ENCODE measurements at places on chromosomes 11 and 22.

GRCh38 chr11:16099343-16099900 lies 256.9 kb downstream of the SOX6 start:
- no peak for DNase-seq

- DNase-seq, result no peak
Measured at GRCh38 chr11:96158126-96158525, 184.9 kb downstream of the MAML2 start.

DNA sequence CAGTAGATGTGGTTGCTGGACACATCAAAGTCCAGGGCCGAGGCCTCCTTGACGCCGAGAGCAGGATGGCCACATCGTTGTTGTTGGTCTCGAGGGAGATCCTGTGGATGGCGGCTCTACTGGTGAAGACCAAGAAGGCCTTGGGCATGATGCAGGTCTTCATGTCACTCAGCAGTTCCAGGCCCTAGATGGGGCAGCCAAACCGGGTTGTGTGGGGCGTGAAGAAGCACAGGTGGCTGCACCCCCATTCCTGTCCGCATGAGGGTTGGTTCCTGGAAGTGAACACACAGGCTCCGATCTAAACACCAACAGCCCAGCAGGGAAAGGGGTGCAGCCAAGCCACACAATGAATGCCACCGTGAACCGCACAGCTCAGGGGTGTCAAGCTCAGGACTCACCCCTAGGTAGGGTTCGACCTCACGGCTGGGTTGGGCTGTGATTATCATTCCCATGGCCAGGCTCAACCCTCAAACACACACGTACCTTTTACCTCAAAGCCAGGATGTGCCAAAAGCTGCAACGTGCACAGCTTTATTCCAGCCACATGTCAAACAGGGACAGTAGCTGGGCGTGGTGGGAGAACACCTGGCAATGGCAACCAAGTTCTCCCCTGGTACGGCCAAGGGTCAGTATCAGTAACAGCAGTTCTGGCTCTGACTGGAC lies 132.3 kb downstream of the CRYBB2 start:
- no peak for DNase-seq

- no peak for DNase-seq
Measured at GRCh38 chr11:106281455-106282173, 204.2 kb downstream of the AASDHPPT start.

- DNase-seq, result peak; percentile 38
Measured at GRCh38 chr11:118290923-118291322, 13.6 kb upstream of the CD3E start.

DNA sequence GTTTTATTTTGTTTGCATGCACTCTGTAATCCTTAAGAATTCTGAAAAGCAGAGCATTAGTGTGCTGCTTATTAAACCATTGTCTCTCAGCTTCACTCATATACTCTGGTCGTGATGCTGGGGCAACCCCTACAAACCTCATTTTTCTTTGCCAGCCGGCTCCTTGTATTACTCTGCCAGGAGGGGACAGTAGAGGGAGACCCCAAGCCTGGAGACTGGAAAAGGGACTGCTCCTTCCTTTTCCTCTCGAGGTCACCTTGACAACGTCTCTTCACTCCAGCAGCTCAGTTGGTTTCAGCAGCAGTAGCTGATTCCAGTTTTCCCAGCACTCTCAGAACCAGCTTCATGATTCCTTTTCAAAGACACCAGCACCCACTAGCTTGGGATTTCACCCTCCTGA lies 2.8 kb upstream of the JHY start:
- no peak for DNase-seq

- no peak for DNase-seq
Measured at GRCh38 chr11:72238492-72239312, 5.3 kb downstream of the PHOX2A start.

- DNase-seq, result no peak
Measured at GRCh38 chr11:71992136-71992730, 6.5 kb upstream of the IL18BP start.

DNA sequence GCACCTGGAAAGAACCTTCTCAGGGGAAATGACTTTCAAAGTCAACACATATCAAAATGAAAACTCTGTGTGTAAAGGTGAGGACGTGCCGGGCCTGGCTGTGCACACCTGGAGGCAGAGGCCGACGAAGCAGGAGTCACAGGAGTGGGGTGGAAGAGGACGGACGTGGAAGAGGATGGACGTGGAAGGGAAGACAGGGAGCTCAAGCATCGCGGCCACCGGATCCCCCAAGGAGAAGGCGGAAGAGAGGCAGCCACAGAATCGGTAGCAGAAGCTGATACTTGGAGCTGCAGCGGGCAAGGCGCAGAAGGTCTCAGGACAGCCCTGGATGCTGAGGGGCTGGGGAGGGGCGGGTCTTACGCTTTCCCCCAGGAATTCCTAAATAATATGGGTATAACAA lies 519.8 kb downstream of the BRD1 start:
- no peak for DNase-seq

DNA sequence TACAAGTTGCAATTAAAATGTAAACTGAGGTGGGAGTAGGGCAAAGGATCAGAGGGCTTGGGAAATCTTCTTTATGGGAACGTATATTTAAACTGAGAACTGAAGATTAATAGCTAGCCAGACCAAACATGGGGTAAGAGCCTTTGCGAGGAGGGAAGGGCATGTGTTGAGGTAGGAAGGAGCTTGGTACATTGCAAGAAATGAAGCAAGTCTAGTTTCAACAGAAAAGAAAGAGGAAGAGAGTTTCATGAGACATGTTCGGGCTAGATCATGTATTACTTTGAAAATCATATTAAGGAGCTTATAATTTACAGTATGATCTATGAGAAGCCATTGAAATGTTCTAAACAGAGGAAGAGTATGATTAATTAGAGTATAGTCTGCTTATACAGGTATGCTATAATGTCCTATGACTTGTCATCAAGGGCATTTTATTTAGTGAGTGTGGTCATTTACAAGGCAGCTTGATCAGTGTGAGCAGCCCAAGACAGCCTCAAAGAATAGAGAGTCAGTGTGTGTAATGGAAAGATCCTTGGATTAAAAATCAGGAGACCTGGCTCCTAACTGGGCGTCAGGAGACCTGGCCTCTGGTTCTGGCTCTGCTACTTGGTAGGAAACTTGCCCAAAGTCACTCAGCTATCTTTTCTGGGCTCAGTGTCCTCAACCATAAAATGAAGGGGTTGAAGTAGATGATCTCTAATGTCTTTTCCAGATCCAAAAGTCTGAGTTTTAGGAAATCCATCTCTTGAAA lies 10.9 kb downstream of the GAS2 start:
- DNase-seq, result no peak

GRCh38 chr11:130580372-130580771 lies 131.9 kb downstream of the ADAMTS15 start:
- DNase-seq, result peak; percentile 20

GRCh38 chr11:104898685-104899013 lies 389 bp upstream of the CASP12 start:
- DNase-seq, result no peak

- DNase-seq, result no peak
Measured at GRCh38 chr22:37379085-37379484, 48.2 kb downstream of the ELFN2 start.

DNA sequence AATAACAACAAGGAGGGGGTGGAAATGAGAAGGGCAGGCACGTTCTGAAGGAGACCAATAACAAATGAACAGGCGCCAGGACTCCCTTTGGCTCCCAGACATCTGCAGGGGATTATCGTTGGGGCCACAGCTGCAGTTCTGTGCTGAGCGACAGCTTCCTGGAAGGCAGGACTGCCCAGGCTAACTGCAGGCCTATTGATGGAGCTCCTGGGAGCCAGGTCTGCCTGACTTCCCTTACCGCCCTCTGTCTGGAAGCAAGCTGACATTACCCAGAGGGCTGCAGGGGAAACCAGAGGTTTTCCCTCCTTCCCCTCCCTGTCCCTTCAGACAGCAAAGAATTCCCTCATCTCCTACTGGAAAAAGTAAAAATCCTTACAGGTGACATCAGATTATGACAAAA lies 5.0 kb downstream of the DRD2 start:
- no peak for DNase-seq

GRCh38 chr11:77823775-77824174 lies 2.8 kb downstream of the AAMDC start:
- no peak for DNase-seq

DNA sequence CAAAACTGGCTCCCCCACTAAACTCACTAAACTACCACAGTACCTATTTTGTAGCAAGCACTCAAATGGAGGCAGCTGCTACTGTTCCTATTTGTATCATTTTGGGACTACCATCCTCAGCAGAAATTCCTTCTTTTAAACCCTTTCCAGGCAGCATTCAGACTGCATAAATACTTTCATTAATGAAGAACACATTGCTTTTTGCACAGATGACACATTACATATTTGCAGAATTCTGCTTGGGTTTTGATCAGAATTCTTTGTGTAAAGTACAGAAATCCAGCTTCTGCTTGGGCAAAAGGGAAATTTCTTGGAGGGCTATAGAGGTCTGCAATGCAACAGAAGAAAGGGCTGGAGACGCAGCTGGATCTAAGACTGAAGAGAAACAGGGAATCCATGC lies 24.2 kb downstream of the RBX1 start:
- peak; percentile 15 for DNase-seq

DNA sequence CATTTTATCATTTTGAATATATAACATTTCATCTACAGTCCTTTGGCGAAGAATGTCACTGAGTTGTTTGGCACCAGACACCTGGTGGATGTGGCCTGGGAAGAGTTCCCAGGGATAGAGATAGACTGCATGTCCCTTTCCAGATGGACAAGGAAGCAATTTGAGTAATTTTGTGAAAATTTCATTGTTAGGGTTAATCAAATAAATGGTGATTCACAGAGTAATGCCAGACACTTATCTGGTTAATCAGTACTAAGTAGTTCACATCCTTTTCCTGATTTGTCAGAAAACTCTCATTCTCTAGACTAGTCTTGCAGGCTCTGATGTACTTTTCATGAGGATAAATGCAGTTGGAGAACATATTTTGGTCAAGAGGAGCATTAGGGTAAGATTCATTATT lies 41.6 kb downstream of the NAALAD2 start:
- DNase-seq, result no peak

DNA sequence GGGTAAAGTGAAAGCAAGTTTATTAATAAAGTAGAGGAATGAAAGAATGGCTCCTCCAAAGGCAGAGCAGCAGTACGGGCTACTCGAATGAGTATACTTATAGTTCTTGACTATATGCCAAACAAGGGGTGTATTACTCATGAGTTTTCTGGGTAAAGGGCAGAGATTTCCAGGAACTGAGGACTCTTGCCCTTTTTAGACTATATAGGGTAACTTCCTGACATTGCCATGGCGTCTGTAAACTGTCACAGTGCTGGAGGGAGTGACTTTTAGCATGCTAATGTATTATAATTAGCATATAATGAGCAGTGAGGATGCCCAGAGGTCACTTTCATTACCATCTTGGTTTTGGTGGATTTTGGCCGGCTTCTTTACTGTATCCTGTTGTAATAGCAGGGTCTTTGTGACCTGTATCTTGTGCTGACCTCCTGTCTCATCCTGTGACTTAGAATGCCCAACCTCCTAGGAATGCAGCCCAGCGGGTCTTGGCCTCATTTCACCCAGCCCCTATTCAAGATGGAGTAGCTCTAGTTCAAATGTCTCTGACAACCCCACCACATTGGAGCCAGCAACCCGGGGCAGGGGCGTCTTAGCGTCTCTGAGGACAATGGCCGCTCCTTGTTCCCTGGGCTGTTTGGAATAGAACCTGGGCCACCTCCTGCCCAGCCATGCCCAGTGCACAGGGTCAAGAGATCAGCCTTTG lies 34.9 kb upstream of the CD82 start:
- DNase-seq, result no peak

DNA sequence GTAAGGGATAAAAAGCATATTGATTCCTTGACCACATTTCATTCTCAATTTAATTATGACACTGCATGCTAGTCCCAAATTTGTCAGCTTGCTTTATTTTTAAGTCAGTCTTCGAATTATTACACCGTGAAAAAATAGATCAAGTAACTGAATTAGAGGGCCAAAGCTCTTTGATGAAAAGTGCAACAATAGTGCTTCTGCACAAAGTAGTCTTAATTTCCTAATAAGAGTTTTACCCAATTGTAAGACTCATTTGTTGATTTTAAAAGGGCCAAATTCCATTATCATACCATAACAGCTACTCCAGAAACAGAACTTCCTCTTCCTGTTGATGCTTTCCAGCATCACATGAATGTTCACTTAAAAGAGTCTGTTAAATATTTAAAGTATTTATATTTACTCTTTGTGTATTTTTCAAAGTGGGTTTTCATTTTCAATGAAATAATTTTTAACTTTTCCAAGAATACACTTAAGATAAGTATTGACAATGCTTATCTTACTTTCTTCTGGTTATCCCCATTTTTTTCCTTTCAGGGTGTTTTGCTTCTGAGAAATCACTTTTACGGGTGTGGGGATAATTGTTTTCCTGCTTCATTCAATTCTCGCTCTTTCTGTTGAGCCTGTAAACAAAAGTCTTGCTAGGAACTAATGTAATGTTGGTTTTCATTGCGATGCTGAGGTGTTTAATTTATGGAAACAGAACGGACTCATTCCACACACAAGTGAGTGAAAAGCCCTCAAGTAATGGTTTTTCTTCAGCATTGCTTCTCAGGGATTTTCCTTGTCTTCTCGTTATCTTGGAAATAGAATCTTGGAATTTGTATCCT lies 2.1 kb downstream of the ARHGEF12 start:
- no peak for DNase-seq

DNA sequence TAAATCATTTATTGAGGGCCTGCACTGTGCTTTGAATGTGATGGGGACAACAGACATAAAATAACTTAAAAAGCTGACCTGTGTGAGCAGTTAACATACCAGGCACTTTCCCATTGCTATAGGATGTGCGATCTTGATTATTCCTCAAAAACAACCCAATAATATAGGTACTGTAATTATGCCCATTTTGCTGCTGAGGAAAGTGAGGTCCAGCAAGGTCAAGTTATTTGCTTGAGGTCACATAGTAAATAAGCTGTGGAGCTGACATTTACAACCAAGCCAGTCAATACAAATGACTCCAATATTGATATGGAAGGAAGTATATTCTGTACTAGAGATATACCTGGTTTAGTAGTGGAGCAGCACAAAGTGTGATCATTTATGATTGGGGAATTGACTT lies 96.2 kb downstream of the TEAD1 start:
- DNase-seq, result no peak

- DNase-seq, result peak; percentile 17
Measured at GRCh38 chr11:130945896-130946295, 29.6 kb upstream of the SNX19 start.

DNA sequence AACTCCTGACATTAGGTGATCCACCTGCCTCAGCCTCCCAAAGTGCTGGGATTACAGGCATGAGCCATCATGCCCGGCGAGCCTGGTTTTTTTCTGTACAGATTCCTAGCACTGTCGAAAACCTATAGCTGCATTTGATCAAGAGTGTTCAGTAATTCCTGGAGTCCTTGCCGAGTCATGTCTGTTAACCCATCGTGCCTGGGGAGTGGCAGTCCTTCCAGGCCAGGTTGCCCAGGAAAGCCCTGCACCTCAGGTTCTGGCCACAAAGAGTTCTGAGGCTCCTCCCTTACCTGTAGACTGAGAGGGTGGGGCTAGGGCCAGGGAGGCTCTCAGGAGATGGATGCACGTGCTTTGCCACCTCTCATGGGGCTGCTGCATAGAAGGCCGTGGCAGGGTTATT lies 17.0 kb downstream of the YDJC start:
- no peak for DNase-seq

Measured in tongue (tissue), 3 donors.